ENCODE measurements at places on chromosomes 16 and 17.
A peak's percentile ranks its signal among the peaks of the same experiment; 100 is the strongest.

GRCh38 chr16:57720142-57720575 lies 15.4 kb upstream of the KATNB1 start:
- peak; percentile 66 for DNase-seq

GRCh38 chr17:72711521-72712310 lies 380.8 kb downstream of the SLC39A11 start:
- DNase-seq: no peak

DNA sequence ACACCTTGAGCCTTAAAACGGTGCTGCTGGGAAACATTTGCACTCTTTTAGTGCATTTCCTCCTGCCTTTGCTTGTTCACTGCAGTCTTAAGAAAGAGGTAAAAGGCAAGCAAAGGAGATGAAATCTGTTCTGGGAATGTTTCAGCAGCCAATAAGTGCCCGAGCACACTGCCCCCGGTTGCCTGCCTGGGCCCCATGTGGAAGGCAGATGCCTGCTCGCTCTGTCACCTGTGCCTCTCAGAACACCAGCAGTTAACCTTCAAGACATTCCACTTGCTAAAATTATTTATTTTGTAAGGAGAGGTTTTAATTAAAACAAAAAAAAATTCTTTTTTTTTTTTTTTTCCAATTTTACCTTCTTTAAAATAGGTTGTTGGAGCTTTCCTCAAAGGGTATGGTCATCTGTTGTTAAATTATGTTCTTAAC lies 4.4 kb downstream of the SOX9 start:
- DNase-seq: no peak

- DNase-seq: no peak
Measured at GRCh38 chr17:72588961-72589360, 468.1 kb downstream of the SOX9 start.

- peak; percentile 68 for DNase-seq
Measured at GRCh38 chr16:85612191-85612800, 826 bp upstream of the GSE1 start.

- DNase-seq: no peak
Measured at GRCh38 chr16:56057151-56057550, 134.1 kb upstream of the GNAO1 start.

DNA sequence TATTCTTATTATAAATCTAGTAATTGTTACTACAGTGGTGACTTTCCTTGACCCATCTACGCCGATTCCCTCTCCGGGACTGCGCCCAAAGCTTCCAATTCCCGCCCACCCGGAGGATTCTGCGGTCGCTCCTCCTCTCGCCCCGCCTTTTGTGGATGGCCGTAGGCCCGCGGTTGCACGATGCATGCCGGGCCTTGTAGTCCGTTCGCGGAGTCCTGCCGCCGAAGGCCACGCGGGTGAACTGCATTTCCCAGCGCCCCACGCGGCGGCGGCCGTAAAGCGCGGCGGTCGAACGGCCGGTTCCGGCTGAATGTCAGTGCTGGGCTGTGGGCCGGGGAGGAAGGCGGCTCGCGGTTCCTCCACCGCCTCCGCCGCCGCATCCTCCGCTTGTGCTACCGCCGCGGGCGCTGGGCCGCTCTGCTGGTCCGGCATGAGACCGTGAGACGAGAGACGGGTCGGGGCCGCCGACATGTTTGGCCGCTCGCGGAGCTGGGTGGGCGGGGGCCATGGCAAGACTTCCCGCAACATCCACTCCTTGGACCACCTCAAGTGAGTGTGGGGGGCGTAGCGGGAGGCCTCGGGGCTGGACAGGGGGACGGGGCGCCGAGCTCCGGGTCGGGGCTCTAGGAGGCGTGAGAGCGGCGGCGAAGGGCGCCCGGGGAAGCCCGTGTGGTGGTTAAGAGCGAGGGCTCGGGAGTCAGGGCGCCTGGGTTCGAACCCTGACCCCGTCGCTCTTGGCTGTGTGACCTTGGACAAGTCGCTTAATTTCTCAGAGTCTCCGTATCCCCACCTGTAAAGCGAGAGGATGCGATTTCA lies at the start of gene CLEC16A:
Gene CLEC16A (plus strand): TSS at position 316 of the 816 bp plus-strand sequence. CDS start 154 bp downstream, at position 470.
- DNase-seq: peak; percentile 92

DNA sequence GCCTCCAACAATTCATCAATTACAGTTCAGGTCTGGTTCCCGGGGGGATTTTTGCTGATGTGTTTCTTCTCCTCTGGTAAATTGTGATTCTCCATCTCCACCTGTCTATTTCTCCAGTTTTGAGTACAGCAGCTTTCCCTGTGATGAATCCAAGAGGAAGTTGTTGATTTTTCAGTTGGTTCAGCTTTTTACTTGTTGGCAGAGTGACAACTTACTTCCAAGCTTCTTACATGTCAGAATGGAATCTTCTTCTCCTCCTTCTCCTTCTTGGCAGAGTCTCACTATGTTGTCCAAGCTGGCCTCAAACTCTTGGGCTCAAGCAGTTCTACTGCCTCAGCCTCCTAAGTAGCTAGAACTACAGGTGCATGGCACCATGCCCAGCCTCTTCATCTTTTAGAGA lies 33.4 kb upstream of the TMEM92 start:
- no peak for DNase-seq

DNA sequence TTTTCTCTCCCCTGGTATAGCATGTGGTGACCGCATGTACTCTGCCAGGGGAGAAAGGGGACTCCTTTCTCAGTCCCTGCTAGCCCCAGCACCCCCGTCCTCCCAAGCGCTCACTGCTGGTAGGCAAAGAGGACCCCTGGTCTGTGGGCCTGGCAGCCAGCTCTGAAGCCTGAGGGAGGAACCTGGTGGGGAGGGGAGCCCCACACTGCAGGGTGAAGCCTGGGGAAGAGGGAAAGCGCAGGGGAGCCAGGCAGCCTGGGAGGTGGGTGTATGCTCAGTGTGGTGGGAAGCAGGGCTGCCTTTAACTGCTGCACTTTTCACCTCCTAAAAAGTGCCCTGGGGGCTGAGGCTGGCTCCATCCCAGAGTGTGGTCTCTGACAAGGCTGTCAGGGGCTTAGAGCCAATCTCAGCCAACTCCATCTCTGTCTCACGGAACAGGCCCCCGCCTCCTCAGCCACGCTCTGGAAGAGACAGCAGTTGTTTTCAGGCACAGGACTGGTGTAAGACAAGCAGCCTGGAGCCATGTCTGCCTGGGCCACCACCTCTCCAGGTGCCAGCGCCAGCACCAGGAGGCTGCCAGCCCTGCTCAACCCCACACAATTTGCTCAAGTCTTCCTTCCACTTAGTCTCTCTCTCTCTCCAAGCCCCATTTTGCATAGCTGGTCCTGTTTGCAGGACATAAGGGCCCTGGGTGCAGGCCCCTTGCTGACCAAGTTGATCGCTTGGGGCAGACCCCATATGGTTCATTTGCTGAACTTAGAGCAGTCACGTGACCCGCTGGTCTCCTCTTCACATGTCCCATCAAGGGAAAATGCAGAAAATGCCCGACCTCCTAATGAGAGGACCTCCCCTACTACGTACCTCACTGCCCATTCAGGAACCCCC lies 14.7 kb upstream of the TBX2 start:
- DNase-seq: no peak

- no peak for DNase-seq
Measured at GRCh38 chr17:67443931-67444595, 67.0 kb downstream of the PITPNC1 start.

DNA sequence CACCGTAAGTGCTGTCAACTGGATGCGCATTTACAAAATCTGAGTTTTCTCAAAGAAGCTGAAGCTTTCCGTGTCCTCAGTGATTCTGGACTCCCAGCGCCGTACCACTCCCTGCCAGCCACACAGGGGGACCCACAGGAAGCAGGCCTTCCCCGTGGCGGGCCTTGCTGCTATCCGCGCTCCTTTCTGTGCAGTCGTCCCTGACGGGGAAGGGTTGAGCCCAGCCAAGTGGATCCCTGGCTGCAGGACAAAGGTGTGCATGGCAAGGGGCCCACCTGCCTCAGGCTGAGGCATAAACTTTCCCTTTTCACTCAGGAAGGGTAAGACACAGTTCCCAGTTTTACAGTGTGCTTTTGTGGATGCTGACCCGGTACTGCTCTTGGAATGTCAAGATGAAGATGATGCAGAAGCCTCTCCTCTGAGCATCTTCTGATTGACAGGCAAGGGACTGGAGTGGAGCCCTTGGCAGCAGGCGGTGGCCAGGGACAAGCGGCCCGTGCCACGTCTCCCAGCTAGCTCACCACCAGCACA lies 93.0 kb downstream of the ANKRD11 start:
- DNase-seq: no peak

DNA sequence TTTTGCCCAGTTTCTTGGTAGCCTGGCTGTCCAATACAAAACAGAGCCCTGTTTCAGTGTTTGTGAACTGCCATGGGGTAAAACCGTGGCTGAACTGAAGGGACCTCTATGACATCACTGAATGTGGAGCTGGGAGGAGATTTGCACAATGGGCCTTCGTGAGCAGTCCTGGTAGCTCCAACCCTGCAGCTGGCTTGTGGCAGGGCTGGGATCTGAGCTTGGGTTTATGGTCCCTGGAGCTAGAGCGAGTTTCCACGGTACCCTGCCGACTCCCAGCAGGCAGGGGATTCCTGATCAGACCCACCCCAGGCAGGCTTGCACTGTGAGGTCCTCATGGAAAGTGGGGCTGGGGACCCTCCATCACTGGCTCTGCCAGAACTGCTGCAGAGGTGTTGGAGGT lies 247.0 kb downstream of the GSG1L start:
- DNase-seq: no peak

- peak; percentile 80 for DNase-seq
Measured at GRCh38 chr17:1179818-1180742, at the start of gene ABR. Gene ABR (minus strand): TSS chr17:1179981. CDS start chr17:1179727, 254 bp downstream.

- DNase-seq: no peak
Measured at GRCh38 chr16:55605754-55606336, 39.4 kb downstream of the CAPNS2 start.

- DNase-seq: no peak
Measured at GRCh38 chr17:20028443-20028842, 19.3 kb downstream of the SPECC1 start.

DNA sequence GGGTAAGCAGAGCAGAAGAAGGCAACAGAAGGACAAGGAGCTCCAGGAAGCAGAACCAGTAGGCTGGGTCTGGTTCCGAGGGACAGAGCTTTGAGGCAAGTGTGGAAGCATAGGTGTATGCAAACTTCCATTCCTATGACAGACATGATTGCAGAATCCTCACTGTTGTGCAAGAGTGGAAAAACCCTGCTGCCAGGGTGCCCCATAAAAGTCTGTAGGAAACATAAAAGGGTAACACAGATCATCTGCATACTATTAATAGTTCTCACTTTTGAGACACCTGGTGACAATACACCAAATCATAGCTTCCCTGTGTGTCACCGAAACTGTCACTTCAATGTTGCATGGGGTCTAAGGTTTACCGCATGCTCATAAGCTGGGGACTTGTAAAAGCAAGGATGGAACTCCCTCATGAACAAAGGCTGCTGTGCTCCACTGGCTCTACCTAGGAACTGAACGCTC lies 39.7 kb downstream of the ARHGAP17 start:
- peak; percentile 66 for DNase-seq

DNA sequence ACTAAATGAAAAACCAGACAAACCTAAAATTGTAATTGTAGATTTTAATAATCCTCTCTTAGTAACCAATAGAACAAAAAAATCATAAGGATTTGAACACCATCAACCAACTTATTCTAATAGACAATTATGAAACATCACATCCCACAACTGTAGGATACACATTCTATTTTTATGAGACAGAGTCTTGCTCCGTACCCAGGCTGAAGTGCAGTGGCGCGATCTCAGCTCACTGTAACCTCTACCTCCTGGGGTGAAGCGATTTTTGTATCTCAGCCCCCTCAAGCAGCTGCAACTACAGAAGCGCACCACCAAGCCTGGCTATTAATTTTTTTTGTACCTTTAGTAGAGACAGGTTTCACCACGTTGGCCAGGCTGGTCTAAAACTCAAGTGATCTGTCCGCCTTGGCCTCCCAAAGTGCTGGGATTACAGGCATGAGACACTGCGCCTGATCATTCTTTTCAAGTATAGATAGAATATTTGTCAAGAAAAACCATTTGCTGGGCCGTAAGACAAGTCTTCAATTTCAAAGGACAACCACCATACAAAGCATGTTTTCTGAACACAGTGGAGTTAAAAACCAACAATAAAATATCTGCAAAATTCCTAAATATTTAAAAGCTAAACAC lies 49.8 kb downstream of the CREBBP start:
- no peak for DNase-seq

DNA sequence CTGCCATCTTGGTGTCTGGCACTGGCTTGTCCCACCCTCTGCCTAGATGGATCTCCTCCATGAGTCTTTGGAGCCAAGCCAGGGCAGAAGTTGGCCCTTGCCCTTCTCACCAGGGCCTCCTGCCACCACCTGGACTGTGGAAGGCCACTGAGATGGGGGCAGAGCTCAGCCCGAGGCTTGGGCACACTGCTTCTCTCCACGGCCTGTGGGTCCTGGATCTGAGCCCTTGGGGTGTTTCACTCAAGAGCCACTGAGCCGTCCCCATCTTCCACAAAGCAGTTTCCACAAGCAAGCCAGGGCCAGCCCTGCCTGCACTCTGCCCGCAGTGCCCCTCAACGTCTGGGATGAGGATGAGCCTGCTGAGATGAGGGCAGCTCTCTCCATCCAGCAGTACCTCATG lies 16.7 kb upstream of the CD300A start:
- no peak for DNase-seq

DNA sequence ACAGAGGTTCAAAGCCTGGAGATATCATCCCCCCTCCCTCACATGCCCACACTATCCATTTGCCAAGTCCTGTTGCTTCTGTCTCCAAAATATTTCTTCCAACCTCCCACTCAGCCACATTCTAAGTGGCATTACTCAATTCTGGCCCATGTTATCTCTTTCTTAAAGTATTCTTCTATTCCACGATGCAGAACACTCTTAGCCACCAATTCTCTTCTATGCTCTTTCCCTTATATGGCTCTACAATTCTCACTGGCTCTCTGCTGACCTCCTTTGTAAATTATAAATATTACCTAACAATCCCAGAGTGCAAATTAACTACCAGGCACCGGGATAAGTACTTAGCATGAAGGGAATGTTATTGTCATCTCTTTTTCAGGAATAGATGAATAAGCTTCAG lies 82.4 kb downstream of the KCNJ2 start:
- no peak for DNase-seq

DNA sequence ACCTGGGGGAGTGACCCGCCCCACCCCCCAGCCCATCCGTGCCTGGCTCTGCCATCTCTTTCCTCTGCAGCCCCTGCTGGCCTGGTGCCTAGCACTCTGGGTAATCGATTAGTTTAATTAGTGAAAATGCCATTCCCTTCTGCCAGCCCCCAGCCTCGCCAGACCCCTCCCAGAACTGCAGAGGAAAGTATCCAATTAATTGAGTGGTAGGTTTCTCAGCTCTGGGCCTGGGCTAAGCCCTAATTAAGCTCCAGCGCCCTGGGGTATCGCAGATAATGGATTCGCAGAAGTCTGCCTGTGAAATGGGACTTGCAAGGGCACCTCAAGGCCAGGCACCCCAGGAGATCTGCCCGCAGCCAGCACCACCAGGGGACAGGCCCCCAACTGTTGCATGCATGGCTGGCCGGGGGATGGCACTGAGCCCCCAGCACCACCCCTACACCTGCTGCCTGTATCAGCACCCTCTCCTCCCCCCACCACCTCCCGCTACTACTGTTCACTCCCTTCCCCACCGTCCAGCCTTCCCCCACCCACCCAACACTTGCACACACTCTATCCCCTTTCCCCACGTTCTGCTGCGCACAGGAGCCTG lies 19.7 kb upstream of the SPPL2C start:
- DNase-seq: no peak

All from GM10248 (cell line).